Osteocyte (in vitro differentiated cells): ENCODE measurements at places on chromosomes 3 and 15. TPM values are rescaled to one million over a fixed set of nuclear protein-coding genes. Genes with fewer than 3 reads are reported as not detected.

HSPBAP1 gene
- 9.3 and 9.9 TPM in 2 replicates for total RNA-seq

DNA sequence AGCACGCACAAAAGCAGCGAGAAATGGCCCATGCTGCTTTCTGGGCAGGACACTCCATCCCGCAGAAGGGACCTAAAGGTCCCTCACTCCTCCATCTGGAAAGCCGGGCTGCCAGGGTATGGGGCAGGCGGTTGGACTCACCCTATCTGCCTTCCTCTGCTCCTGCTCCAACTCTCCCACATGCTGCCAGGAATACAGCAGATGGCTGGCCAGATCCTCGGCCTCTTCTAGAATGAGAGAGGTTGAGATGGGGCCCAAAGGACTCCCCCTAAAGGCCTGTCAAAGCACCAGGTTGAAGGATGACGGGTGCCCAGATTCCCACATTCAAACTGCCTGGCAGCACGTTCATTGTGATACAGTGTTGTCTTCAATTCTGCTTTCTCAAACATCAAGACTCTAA, 85.1 kb upstream of the C2CD4B start:
- DNase-seq, result peak; percentile 72

DNA sequence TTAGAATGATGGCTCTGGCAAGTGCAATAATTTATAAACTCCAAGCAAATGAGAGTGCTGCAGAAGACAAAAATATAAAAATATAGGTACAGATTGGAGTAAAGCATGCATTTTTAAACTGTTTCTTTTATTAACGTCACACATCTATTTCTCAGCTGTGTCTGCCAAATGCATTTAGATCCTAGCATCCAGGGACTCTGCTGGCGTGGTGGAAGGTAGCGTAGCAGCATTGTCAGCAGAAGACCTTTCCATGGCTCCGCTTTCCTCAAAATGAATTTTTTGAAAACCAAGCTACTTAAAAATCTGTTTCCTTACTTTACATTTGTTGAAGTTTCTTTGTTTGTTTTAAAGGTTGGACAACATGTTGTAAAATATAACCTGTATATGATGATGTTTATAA, 16.3 kb upstream of the ATP10A start:
- no peak for DNase-seq

DNA sequence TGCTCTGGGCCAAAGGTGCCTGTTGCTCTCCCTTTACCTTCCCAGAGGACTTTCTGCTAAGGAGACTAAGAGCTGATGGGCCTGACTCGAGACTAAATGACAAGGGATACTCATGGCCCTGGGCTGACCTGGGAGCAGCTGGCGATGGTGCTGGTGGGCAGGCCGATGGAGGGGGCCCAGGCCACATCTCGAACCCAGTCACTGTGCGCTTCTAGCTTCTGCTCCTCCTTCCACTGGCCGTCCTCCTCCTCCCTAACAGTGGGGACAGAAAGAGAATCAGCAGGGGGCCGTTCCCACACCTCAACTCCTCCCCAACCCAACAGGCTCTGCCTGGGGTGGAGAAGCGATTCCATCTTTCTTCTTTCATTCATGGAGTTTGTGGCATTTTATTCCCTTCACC, 12.2 kb upstream of the GHRL start:
- no peak for DNase-seq

DNA sequence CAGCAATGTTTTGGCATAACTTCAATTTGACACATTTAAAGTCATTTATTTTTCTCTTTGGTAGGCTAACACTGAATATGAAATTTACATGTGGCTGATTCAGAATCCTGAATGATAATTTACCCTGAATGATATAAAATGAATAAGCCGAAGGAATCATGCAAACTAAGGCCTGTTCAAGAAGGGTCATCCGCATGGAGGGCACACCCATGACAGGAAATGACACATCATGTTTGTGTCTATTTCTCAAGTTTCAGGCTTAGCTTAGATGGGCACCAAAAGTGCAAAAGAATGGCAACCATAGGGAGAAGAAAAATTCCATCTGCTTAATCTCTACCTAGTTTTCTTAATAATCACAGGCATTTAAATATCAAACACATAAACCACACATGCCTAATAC, 141.5 kb downstream of the DUT start:
- DNase-seq, result no peak

HCLS1 gene
- 0.57 TPM in 1 of 2 replicates, not detected in the other for total RNA-seq

CD96 gene
- not detected in 2 replicates for total RNA-seq

GRCh38 chr3:23612296-23612891, 193.4 kb upstream of the UBE2E1 start:
- DNase-seq, result no peak

GOLGA6L4 gene
- total RNA-seq, result 4.9 and 5.1 TPM in 2 replicates

GRCh38 chr3:168094877-168095610, 680 bp downstream of the GOLIM4 start:
- DNase-seq, result peak; percentile 85

GRCh38 chr3:9704347-9705322, 1.0 kb downstream of the CPNE9 start:
- DNase-seq, result no peak

- no peak for DNase-seq
Observed at GRCh38 chr3:13023235-13023970, 49.8 kb downstream of the IQSEC1 start.

NDN gene
- total RNA-seq, result 27.8 and 29.7 TPM in 2 replicates

GRCh38 chr15:35912196-35912595, 366.2 kb upstream of the DPH6 start:
- no peak for DNase-seq

DNA sequence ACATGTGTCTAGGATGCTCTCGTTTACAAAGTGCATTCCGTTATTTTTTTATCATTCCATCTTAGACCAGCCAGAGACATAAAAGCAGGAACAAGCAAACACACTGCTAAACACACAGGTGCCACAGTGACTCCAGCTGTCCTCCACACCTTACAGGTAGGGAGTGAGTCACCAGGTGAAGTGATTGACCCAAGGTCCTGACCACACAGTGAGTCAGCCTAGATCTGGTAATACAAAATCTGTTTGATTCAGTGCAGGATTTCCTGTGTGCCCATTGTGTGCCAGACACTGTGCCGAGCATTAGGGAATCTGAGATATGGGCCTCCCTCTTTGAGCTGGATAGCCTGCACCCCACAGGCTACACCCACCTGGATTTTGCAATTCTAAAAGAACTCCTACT, 16.7 kb upstream of the BFSP2 start:
- no peak for DNase-seq
